ENCODE measurements at places on chromosomes 6 and 20.
A peak's percentile ranks its signal among the peaks of the same experiment; 100 is the strongest.

- DNase-seq, result no peak
These were observed 49.4 kb downstream of the F13A1 start for GRCh38 chr6:6270948-6271535.

DNA sequence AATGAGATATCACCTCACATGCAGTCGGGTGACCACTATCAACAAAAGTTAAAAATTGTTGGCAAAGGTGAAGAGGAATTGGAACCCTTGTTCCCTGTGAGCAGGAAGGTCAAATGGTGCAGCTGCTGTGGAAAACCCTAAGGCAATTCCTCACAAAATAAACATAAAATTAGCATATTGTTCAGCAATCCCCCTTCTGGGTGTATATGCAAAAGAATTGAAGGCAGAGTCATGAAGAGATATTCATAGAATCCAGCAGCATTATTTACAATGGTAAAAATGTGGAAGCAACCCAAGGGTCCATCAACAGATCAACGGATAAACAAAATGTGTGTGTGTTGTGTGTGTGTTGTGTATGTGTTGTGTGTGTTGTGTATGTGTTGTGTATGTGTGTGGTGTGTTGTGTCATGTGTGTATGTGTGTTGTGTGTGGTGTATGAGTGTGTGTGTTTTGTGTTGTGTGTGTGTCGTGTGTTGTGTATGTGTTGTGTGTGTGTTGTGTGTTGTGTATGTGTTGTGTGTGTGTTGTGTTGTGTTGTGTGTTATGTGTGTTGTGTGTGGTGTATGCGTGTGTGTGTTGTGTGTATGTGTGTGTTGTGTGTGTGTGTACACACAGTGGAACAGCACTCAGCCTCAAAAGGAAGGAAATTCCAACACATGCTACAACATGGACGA, 245.1 kb downstream of the ERMARD start:
- no peak for DNase-seq

- DNase-seq, result no peak
These were observed 258.1 kb downstream of the ZNF217 start for GRCh38 chr20:53335555-53335954.

- DNase-seq, result no peak
These were observed 9.9 kb downstream of the PFDN4 start for GRCh38 chr20:54217762-54218161.

DNA sequence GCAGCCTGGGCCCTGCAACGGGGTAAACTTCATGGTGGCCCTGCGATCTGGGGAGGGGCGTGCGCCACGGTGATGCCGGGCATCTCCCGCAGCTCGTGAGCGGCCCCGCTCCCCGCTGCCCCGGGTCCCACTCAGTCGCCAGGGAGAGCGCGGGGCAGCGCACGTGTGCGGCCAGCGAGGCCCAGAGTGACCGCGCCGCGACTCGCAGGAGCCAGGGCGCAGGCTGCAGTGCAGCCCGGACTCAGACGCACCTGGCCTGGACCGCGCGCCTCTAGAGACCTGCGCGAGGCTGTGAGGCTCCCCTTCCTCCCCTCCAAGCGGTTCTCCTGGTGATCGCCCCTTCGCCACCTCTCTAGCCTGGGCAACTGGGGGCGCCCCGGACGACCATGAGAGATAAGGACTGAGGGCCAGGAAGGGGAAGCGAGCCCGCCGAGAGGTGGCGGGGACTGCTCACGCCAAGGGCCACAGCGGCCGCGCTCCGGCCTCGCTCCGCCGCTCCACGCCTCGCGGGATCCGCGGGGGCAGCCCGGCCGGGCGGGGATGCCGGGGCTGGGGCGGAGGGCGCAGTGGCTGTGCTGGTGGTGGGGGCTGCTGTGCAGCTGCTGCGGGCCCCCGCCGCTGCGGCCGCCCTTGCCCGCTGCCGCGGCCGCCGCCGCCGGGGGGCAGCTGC, 652 bp downstream of the BMP6 start:
- DNase-seq, result no peak

DNA sequence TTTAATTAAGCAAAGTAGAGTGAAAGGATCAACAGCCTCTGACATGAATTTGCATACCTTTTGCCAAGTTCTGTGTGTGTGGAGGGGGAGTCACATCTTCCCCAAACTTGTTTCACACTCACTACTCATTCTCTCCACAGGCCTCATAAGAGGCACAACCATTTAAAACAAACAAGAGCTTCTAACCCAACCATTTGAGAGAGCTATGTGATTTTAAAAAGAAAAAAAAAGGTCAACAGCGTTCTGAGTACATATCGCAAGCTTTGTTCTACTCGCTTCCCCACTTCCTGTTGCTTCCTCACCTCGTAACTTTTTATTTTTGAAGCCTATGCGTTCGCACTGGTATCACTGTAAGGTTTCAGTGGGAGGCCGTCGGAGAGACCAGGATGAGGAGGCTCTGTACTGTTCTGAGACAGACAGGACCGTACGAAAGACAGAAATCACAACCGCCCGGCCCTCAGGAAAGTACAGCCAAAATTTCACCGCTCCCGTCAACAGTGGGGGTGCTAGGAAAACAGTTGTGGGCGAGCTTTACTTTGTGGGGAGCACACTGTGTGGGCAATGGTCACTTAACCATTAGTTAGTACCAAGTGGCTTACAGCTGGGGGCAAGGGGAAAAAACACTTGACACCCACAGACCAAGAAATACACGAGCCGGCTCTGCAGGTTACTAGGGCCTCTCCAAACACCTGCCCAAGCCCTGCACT, 61.3 kb downstream of the TRERF1 start:
- peak; percentile 81 for DNase-seq

DNA sequence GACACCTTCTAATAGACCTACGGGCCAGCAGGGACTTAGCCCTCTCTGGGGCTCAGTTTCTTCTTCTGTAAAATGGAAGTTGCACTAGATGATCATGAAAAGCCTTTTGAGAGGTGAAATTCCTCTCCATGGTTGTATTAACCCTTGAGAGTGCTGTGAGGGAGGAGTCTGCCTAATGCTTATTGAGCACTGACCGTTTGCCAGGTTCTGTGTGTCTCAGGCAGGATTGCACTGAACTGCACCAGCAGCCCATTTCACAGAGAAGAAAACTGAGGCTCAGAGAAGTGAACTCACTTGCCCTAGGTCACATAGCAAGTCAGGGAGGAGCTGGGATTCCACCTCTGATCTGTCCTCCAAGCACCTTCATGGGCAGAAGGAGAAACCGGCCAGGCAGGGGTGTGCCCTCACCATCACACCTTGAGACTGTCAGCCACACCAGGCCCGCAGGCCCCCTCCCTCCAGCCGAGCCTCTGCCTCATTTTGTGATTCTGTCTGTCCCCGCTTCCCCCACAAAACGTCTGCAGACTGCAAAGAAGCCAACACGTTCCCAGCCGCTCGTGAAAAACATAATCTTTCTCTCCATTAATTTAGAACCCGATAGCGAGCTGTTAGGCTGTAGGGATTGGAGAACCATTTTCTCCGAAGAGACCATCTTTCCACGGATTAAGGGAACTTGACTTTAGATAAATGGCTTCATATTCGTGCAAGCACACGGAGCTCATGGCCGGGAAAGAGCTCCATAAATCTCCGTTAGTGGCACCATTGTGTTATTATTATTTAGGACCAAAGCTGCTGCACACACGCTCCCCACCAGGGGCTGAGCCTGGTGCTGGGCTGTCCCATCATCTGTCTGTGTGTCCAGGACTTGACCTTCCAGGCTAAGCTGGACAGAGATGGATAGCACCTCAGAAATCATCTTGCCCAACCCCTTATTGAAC, 46.0 kb downstream of the KIAA1755 start:
- DNase-seq, result no peak

- DNase-seq, result no peak
These were observed 30.5 kb downstream of the GRM4 start for GRCh38 chr6:34115403-34115795.

- no peak for DNase-seq
These were observed 12.4 kb upstream of the PTPRK start for GRCh38 chr6:128532827-128533226.

- DNase-seq, result no peak
These were observed 12.1 kb upstream of the COL21A1 start for GRCh38 chr6:56259234-56260077.

- no peak for DNase-seq
These were observed 414.3 kb downstream of the CDKAL1 start for GRCh38 chr6:20948556-20948955.

DNA sequence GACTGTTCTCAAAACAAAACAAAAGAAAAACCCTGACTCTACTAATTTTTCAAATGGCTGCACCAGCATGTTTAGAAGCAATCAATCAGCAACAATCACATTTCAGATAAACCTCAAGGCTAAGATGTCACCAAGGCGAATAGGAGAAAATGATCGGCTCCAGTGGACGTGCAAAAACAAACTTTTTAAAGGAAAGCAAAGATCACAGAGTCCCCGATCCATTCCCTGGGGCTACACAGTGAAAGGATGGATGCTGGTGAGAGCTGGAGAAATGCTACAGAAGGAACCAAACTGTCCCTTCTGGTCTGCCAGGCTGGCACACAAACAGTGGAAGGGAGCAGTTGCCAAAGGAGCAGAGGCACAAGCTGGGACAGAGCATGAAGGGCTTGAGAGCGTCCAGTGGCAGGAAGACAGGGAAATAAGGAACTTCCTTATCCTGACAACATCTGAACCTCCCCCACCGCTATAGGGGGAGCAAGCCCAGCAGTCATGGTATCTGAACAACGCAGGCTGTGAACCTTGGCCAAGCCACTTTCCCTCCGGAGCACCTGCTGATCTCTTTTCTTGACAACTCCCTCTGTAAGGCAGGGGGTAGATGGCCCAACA, 73.7 kb upstream of the HIVEP1 start:
- DNase-seq, result no peak

GRCh38 chr6:131362070-131362469, 211.0 kb upstream of the ARG1 start:
- DNase-seq, result no peak

- no peak for DNase-seq
These were observed 9.6 kb upstream of the PCMTD2 start for GRCh38 chr20:64245746-64246595.

GRCh38 chr20:15176929-15177328, 839.5 kb upstream of the FLRT3 start:
- DNase-seq, result no peak

GRCh38 chr20:37922016-37922415, 19.1 kb downstream of the VSTM2L start:
- peak; percentile 16 for DNase-seq

DNA sequence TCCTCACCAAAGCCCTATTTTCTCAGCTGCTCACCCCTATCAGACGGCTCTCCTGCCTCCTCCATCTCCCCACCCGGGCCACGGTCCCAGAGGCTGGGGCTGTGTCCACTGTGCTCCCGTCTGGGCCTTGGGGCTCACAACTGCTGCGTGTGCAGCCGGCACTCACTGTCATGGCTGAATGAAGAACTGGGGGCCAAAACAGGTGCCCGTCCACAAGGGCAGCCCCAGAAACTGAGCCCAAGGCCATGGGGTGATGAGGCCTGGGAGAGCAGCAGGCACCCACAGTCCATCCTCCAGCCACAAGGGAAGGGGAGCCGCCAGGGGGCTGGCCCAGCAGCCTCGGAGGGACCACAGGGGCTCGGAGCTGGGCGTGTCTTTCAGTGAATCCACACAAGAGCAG, 159.5 kb downstream of the DLL1 start:
- DNase-seq, result no peak

- DNase-seq, result no peak
These were observed 8.7 kb downstream of the CST3 start for GRCh38 chr20:23629017-23629541.

DNA sequence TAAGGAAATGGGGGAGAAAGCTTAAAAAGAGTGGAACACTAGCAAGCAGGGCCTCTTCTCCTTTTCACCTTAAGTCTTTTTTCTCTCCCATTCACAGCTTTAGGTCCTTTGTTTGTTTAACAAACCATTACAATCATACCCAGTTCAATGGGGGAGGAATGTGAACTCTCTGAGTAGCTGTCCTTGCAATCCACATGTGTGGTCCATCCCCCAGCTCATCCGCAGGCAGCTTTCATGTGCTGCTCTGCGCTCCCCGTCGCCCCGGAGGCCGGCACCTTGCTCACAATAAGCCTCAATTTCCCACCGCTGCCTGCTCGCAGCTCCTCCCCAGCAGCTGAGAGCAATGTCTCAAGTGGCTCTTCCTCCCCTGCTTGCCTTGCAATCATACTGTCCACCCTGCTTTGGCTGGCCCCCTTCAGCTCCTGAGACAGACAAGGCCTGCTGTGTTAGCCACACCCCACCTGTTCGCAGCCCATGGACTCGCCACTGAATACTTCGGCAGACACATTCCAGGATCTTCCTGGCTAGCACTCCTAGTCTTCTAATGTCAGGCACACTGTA, 49.1 kb downstream of the PLAGL1 start:
- DNase-seq, result no peak

DNA sequence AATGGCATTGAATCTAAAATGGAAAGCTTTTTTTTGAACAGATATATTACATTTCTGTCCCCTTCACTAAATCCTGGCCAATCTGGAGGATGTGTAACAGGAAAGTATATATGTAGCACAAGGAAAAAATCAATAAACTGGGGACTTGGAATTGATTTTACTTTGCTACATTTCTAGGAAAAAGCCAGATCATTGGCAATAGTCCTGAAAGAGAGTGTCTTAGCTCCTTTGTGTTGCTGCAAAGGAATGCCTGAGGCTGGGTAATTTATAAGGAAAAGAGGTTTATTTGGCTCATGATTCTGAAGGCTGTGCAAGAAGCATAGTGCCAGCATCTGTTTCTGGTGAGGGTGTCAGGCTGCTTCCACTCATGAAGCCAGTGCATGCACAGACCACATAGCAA, 574.9 kb downstream of the HTR1B start:
- DNase-seq, result no peak

GRCh38 chr6:52537001-52537753, 39.7 kb downstream of the TRAM2 start:
- DNase-seq, result no peak

DNA sequence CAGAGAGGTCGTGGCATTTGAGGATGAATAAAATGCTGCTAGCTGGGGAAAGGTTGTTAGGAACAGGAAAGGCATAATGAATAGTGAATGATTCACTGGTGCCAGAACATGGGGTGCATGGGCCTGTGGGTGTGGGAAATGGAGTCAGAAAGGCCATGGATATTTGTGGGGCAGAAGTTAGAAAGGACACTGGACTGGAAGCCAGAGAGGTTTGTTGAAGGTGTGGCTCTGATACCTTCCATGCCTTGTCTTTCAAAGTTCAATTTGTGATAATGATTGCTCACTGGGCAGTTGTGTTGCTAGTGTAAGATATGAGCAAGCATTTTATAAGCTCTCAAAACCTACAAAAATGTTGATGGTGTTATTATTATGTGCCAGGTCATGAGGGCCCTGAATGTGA, 32.7 kb downstream of the LRRC1 start:
- DNase-seq, result no peak

- DNase-seq, result no peak
These were observed 2.2 kb downstream of the UBR2 start for GRCh38 chr6:42565823-42566613.

DNA sequence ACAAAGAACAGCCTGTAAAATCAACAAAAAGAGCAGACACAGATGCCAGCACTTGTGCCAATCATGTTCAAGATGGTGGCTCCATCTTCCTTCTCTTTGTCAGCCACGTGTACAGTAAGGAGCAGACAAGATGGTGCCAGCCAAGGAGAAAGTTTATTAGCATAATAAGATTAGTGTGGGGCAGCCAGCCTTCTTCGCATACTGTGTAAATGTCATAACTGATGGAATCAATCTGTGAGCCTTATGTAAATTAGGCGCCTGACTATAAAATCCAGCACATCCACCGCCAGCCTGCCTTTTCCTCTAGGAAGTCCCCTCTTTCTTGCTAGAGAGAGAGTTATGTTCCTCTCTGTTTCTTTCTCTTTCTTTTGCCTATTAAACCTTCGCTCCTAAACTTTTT, 99.7 kb upstream of the RALGAPA2 start:
- DNase-seq, result no peak

- DNase-seq, result no peak
These were observed 115.5 kb downstream of the REV3L start for GRCh38 chr6:111367393-111368088.

- DNase-seq, result no peak
These were observed 19.5 kb downstream of the SF3B5 start for GRCh38 chr6:144075875-144076274.
